ENCODE measurements at places on chromosomes 16 and 17.

- no peak for DNase-seq
Measured at GRCh38 chr17:41513168-41513547, 5.5 kb downstream of the KRT15 start.

DNA sequence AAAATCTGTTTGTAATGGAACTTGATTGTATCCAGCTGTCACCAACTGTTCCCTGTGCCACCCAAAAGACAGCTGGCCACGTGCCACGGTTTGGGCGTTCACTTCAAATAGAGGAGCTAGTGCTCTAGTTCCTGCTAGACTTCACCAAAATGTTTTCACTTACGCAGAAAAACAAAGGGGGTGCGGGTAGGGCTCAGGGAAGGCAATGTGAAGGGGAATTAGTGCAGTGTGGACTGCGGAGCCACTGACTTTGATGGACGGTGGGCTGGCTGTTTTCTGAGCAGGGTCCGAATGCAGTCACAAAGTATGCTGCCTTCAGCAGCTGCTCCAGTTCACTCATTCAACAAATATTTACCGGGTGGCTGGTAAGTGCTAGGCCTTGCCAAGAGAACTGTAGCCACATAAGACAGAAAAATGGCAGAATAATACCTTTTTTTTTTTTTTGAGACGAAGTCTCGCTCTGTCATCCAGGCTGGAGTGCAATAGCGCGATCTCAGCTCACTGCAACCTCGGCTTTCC, 7.6 kb upstream of the CYTH1 start:
- DNase-seq = peak; percentile 61

DNA sequence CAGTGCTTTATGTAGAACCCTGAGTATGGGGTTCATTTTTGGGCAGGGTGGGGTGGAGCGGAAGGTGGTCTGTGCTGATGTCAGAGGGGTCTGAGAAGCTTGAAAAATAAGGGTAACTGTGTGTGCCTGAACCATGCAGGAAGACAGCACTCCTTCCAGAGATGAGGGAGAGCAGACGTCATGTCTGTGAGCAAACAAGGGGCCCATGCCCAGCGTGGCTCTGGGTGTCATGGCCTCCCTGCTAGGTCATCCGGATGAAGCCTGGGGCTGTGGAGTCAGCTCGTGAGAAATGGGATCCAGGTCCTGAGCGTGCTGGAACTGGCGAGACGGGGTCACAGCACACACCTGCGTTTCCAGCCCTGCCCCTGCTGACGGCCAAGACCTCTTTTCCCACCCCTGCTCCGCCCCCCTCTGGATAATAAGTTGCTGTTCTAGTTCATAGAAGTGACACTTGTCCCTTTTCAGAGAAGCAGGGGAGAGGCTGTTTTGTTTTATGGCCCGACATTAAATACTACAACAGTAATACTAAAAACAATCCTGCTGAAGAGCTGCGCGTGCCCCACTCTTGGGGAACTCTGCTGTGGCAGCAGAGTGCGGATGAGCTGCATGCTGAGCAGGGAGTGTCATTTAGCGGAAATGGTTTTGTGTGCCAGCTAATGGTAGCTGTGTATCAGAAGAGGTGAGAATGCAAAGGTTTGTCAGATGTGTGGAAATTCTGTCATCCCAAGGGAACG, 92.6 kb downstream of the RPTOR start:
- no peak for DNase-seq

DNA sequence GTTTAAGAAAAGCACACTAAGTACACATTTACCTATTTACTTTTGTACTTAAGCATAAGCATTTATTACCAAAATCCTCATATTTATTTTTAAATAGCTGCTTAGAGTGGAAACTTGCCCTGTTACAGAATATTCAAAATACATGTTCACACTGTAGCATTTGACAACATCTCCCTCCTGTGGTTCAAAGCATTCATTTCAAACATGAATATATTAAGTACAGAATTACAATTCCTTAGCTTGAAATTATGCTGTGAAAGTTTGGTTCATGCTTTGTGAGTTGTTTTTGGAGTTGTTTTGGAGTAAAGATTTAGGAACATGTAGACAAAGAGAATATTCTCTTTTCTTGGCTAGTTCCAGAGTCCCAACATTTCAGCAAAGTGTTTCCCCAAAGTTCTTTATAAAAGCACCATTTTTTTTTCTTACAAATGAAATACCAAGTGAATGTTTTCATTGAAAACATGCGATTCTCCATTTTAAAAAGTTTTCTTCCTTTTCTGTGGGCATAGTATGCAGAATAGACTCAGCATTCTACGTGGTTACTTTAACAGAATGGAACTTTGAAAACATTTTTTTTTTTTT, 33.2 kb downstream of the TUBD1 start:
- no peak for DNase-seq

GRCh38 chr17:3796110-3796821, 4.7 kb downstream of the ITGAE start:
- DNase-seq = no peak

GRCh38 chr17:14417336-14417735, 116.5 kb downstream of the HS3ST3B1 start:
- no peak for DNase-seq

DNA sequence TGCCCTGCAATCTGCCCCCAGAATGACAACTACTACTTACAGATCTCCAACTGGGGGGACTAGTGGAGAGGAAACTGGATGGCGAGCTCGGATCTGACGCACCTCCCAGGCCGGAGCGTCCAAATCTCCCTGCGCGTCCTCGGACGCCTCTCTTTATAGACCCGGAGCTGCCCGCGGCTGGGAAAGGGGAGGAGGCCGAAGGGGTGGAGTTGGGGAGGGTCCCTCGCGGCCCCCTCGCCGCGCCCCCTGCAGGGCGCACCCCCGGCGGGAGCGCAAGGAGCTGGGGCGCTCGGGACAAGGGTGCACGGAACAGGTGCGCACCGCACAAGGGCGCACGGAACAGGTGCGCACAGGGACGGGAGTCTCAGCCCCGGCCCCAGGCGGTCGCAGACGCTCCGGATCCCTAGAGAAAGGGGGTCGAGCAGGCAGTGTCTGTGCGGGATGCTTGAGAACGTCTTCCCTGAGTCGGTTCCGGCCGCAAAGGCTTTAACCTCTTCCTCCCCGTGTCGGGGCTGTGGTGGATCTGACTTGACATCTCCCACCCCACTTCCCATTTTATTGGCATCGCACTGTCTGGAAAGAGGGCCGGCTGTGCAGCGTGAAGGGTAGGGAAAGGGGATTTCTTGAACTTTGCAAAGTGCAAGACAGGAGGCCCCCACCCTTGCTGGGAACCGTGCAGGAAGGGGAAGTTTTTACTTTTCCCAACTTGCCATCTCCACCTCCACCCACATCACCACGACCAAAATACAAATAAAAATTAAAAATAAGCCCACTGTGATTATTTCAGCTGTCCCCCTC, at the start of gene MYH11:
TSS of gene MYH11 (minus strand) at position 128 of the 798 bp plus-strand sequence. CDS start 18,776 bp downstream, outside the sequence.
- no peak for DNase-seq

- no peak for DNase-seq
Measured at GRCh38 chr17:71632328-71632727, 488.5 kb upstream of the SOX9 start.

- no peak for DNase-seq
Measured at GRCh38 chr16:72657791-72658190, 390.1 kb downstream of the ZFHX3 start.

DNA sequence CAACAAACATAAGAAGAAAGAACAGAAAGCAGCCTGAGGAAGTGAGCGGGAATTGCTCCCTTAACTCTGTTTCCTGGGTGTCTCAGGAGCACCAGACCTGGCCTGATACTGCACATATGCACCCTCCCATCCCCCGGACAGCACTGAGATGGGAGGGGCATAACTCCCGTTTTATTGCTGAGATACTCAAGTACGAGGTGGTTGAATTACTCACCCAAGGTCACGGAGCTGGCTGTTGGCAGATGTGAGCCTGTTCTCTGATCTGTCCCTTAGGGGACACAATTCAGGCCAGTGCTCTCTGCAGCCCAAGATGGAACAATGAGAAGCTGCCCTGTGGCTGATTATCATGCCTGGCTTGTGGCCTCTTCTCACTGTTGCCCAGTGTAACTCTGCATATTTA, 9.1 kb upstream of the MED9 start:
- DNase-seq = no peak

DNA sequence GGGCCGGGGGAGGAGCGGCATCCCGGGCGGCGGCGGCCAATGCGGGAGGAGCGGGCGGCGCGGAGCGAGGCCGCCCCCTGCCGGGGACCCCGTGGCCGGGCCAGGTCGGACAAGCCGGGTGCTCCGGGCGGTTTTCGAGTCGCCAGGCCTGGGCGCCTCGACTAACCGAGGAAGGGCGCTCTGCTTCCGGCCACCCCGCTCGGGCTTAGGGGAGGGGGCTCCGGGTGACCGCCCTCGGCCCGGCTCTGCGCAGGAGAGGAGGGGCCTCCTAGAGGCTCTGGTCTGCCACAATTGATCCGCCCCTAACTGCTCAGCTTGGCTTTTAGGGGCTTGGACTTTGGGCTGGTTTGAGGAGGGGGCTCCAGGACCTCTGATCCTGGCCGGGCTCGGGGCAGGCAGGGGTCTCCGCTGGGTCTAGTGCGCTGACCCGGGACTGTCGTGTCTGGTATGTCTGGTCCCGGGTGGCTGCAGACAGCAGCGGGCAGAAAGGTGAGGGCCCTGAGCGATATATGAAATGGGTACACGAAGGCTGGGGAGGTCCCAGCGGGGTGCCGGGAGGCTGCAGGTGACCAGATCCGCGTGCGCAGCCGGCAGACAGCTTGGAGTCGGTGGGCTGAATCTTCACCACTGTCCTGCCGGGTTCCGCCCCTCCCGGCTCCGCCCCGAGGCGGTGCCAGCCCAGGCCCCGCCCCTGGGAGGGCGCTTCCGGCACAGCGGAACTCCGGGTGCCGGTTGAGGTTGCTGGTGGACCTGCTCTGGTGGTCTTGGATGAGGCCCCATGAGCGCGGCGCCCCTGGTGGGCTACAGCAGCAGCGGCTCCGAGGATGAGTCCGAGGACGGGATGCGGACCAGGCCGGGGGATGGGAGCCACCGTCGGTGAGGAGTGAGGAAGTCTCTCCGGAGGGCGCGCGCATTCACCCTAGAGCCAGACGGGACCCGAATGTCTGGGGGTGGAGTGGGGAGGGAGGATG, at the start of gene USB1:
TSS of gene USB1 (plus strand) at position 702 of the 971 bp plus-strand sequence. CDS start at position 779, 77 bp downstream.
- DNase-seq = peak; percentile 39

DNA sequence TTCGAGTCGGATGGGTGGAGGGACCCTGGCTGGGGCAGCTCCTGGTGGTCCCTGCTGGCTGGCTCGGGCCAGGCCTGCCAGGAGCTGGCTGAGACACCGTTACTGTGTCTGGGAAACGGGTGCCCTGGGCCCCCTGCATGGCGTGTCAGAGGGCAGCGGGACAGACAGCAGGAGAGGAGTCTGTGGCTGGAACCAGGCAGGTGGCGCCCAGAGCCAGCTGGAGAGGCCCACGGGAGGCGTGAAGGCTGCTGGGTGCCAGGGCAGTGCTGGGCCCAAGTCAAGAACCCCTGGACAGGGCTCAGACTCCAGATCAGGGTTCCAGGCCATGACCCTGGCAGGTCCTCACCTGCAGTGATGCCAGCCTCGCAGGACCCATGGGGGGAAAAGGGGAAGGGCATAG, 16.6 kb downstream of the SOX8 start:
- DNase-seq = no peak

DNA sequence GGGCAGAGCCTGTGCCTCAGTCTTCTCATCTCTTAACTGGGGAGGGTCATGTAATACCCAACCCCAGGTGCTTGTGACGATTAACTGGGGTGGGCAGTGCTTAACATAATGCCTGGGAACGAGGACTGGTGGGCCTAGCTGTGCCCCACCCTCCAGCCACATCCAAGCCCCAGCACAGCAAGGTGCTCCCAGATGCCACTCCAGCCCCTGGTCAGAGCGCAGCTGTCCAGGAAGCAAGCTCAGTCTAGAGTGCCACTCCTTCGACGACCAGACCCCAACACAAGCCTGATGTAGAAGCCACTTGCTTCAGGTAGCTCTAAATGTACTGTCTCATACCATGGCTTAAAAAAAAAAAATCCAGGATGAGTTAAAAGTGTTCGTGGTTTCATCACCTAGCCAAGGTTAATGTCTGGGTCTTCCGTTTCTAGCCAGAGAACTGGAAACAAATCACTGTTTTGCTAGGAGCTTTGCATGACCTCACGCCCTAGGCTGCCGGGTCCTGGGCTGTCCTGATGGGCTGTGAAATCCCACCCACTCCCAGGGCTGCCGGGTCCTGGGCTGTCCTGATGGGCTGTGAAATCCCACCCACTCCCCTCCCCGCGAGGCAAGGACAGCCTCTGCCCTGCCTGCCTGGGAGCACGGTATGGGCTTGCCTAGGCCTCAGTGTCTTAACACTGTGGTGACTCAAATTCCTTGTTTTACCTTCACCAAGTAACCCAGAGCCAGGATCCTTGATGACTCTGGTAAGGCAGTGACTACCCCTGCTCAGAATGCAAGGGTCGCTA, 7.7 kb downstream of the MIEF2 start:
- no peak for DNase-seq

DNA sequence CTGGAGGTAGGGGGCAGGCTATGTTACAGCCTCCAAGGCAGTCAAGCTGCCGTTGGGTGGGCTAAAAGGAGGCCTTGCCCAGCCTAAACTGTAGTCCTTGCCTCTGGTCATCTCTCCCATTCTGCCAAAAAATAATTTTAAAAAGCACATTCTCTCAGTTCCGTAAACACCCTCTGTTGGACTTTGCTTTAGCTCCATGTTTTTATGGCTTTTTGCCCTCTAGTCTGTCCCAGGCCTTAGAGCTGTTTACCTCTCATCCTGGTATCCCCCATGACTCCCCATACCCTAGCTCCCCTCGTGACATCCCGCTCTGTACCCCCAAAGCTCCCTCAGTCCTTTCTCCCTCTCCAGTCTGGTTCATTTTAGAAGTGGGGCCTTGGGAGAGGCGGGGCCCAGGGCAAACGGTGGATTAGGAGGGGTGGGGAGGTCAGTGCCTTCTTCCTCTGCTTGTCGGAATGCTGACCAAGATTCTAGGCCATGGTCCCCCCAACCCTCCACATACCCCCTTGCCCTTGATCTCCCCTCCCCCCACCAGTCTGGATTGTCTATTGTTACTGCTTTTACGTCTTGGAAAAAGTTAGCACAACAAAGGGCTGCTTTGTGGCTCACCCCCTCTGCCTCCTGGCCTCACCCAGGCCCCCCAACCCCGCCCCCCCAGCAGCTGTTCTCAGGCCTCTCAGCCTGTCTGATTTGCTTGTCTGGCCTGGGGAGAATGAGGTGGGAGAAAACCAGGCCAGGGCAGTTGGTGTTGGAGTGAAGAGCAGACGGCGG, 18.4 kb downstream of the GJD3 start:
- no peak for DNase-seq

DNA sequence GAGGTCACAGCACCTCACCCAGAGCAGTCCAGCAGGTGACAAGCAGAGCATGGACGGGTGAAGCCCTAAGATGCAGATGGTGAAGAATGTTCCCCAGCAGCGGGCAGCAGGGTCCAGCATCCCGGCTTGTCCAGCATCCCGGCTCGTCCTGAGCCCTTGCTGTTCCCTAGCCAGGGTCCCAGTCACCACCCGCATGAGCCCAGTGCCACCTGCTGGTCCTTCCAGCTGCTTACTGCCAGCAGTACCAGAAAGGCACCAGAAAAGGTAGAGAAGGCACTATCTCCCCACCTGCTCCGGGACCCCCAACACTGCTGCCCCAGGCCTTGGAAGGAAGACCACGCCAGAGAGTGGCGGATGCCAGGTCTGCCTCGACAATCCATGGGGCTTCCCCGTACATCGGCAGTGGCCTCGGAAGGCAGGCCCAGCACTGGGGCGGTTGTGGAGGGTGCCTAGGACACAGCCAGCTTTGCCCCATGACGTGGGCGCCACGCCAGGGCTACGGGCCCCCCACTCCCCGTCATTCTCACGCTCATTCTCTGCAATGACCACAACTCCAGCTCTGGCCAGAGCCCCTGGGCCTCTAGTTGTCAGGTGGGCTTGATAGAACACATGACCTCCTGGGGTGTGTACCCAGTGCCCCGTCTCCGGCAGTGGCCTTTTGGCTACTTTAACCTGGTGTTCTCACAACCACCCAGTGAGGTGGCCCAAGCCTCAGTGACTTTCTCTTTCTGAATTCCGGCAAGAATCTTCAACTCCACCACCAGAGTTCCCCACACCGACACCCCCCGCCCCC, 1.4 kb downstream of the CENPX start:
- DNase-seq = peak; percentile 53

Data from AG04450 (cell line).